Kidney glomerular epithelial cell (primary cell): ENCODE measurements at places on chromosomes 7 and 10.

DNA sequence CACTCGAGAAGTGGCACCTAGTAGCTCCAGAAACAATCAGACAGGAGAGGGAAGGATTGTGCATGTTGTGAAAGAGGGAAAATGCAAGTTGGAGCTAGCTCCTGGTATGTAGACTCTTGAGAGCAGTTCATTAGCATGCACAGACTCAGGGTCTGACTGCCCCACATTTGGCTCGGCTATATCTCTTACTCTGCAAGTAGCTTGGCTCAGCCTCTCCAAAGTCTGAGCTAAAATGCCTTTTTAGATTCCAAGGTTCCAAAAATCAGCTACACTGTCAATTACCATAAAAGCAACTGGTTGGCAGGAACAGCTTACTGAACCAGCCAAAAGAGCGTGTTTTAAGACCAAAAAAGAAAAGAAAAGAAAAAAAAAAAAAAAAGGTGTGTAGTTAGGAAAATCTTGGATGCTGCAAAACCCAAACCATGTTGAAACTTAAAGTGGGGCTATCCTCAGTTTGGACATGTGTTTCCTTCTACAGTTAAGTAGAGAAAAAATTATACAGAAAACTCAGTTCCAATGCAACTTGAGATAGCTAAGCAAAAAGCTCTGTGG is 65.5 kb downstream of the MKX start:
- no peak for DNase-seq

GRCh38 chr10:60200012-60200681 is 189.5 kb downstream of the ANK3 start:
- DNase-seq = no peak

DNA sequence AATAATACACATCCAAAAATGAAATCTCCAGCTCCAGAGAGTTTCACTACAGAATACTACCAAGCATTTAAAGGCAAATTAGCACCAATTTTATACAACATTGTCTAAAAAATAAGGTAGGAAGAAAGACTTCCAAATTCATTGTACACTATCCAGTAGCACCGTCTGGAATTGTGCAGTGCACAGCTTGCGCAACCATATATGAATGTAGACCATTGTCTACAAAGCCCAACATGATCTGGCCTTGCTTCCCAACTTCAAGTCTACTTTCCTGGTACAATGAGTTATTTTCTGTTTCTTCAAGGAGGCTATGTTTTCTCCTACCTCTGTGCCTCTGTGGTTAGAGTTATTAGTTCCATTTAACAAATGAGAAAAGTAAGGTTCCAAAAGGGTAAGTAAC is 115.4 kb upstream of the FOXK1 start:
- no peak for DNase-seq

DNA sequence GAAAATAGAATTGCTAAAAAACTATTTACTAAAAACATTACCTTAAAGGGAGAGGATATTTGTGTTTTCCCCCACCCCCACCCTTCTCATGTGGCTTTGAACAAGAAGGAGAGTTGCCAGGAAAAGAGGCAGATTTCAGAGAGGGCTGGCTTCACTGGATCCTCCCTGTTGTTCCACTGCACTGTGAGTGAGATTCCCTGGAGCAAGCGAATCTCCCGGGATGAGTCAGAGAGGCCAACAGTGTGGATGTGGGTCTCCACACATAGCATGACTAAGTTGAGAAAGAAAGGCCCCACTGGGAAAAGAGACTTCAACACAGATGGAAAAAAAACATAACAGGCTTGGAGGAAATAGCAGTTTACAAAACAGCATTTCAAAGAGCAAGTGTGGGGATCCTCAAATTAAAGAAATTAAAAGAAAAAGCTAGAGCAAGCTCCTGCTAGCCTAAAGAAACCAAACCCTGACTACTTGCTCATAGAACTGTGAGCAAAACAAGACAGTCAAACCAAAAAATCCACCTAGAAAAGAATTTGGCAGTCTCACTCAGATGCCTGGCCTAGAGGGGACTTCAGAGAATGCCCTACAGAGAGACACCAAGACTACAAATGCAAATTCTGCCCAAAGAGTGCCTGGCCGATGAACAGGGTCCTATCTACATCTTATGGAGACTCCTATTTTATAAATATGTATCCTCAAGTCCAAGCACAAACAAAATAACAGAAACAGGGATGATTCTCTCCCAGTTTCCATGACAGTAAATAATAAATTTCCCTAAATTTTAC is 3.4 kb downstream of the CAV1 start:
- DNase-seq = peak; percentile 93

GRCh38 chr7:107613439-107613838 is 33.4 kb downstream of the BCAP29 start:
- DNase-seq = no peak

DNA sequence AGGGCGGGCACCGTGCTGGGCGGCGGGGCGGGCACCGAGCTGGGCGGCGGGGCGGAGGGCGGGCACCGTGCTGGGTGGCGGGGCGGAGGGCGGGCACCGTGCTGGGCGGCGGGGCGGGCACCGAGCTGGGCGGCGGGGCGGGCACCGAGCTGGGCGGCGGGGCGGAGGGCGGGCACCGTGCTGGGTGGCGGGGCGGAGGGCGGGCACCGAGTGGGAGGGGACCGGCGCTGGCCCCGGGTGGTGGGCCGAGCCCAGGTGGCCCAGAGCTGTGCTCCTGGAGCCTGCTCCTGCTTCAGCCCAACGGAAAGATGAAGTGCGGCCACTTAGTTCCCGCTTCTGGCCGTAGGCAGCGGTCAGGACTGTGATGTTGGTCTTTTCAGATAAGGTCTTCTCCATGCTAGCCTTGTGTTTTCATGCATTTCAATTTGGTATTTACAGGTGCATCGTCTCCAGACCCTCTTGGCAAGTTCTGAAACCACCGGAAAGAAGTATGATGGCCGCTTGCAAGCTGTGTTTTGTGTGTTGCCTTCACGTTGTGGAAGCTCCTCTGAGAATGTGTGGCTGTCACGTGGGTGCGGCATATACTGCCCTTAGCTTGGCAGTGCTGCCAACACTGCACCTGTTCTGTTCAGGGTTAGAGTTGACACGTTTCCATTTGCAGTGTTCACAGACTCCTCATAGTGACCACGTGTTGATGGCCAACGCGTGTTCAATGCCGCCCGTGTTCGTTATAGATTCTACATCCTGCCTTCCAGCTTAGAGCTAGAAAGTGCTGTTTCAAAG is 25.2 kb downstream of the IQCE start:
- no peak for DNase-seq

- no peak for DNase-seq
Observed at GRCh38 chr10:69810097-69810496, 8.4 kb downstream of the COL13A1 start.

DNA sequence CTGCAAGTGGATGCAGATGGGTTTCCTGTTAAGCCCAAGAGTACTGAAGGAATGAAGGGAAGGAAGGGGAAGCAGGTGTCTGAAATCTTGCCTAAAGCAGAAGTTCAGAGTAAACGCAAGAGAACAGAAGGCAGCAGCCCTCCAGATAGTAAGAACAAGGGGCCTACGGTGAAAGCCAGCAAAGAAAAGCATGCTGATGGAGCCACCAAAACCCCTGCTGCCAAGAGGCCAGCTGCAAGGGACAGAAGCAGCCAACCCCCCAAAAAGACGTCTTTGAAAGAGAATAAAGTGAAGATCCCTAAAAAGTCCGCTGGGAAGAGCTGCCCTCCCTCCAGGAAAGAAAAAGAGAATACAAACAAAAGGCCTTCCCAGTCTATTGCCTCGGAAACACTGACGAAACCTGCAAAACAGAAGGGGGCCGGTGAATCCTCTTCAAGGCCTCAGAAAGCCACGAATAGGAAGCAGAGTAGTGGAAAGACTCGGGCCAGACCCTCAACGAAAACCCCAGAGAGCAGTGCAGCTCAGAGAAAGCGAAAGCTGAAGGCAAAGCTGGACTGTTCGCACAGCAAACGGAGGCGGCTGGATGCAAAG is 152.5 kb downstream of the LCOR start:
- DNase-seq = no peak

DNA sequence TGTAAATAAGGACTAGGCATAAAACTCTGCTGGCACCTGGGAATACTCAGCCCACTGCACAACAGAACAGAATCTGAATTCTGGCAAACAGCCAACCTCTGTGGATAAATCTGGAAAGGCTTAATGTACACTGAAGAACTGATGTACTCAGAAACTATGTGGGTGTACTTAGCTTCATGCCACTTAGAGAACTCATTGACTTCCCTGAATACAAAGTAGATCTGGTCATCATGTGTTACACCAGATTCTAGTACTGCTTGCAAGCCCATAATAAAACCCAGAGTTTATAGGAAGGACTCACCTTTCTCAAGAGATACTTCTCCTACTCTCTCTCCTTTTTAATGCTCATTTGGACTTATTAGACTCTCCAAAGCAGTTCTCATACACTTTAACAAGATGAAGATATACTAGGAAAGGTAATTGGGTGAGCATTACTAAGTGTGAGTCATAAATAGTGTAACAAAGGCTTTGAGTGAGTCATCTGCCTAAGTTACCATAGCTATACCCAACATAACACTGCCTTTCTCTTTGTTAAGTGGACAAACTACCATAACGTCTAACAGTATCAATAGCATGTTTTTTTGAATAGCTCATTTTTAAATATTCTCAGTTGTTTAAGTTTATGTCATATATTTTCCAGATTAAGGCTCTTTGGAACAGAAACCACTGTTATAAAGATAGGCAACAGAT is 309.1 kb downstream of the MDFIC start:
- DNase-seq = peak; percentile 96

DNA sequence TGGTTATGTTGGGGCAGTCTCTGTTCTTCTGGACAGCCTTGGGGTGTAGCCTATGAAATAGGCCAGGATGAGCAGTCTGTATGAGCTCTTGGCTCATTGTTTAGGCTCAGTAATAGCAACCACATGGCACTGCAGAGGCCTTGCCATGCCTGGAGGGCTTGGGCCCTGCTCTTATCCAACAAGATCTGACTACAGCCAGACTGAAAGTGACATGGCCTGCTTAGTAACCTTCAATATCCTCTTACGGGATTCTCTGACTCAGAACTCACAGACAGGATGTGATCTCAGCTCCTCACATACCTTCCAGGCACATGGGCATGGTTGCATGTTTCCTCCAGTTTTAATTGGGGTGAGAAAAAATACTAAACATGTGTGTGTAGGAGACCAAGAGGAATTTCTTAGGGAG is 289.3 kb downstream of the PTEN start:
- DNase-seq = peak; percentile 84

DNA sequence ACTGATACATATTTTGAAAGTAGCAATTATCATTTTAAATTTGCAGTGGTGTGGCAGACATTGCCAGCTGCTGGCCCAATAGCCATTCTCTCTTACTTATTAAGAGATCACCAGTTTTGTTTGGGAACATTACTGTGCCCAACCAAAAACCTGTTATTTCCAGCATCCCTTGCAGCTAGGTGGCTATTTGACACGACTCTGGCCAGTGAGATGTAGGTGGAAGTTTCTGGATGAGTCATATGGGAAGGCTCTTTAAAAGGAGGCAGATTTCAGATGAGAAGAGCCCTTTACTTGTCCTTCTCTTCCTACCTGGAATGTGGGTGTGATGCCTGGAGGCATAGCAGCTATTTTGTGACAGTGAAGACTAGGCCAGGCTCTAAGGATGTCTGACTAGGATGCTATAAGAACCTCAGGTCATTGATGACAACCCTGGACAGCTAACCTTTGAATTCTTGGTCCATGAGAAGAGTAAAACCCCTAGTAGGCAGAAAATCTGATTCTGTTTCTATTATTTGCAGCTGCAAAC is 77.9 kb downstream of the CARD11 start:
- no peak for DNase-seq

DNA sequence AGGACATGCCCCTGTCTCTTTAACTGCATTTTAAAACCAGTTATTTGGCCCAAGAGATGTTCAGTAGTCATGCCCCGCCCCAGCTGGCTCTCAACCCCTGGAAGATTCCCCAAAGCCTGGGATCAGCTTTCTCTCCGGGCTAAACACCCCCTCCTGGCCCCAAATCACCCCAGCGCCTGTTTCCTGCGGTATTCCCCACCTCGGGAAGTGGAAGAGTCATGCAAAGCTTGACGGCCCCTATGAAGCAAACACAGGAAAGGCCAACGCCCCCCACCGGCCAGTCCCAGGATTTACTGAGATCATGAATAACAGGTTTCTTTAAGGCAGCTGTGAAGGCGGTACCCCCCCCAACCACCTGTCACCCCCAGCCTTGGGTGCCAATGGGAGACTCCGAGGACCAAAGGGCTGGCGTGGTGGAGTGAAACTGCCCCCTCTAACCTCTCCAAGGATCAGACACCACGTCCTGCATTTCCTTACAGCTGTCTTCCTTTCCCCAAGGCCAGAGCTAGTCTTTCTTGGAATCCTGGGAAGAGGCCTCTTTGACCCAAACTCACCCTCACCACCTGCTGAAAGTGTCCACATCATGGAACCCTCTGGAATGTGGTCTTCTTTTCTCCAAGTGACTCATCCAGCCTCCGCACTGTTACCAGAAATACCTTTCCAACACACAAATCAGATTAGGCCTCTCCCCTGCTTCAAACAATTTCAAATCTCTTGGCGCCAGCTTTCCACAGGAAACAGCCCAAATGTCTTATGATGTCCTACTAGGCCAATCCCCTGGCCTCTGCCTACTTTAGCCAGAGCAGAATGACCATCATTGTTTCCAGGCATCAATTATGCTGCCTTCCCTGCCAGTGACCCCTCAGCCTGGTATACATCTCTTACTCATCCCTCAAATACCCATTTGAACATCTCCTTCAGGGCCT is 301.5 kb downstream of the ZEB1 start:
- DNase-seq = no peak

GRCh38 chr10:47364366-47364765 is 16.2 kb downstream of the RBP3 start:
- no peak for DNase-seq
